ENCODE measurements at places on chromosomes 3 and 15. TPM values are rescaled to one million over a fixed set of nuclear protein-coding genes. Genes with fewer than 3 reads are reported as not detected.

DNA sequence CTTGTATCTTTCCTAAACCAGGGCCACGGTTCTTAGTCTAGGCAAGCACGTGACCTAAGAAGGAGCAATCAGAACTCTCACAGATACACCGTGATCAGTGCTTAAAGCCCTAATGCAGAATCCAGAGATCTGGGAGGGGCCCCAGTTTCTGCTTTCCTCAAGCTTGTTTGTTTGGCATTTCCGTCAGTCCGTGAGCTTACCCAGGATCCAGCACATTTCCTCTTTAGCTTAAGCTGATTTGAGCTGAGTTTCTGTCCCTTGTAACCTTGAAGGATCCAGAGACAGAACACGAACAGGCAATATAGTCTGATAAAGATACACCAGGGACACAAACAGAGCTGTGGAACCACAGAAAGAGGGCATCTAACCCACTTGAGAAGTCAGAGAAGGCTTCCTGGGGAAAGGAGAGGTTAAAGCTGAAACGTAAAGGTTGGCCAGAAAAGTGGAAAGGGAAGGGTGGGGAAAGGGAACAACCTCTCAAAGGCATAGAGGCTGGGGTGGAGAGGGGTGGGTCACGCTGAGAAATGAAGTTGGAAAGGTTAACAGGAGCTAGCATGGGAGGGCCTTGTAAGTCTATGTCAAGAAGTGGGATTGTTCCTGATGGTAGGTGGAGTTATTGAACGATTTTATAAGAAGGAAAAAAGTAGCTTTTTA is 42.1 kb upstream of the RARB start:
- no peak for DNase-seq
- no peak overlapping the region for H3K4me3 ChIP-seq
- no peaks in the 10 kb centered on the region for H3K27me3 ChIP-seq
- no peak overlapping the region for H3K27ac ChIP-seq
- H3K4me1 ChIP-seq: no peaks in the 10 kb centered on the region

DNA sequence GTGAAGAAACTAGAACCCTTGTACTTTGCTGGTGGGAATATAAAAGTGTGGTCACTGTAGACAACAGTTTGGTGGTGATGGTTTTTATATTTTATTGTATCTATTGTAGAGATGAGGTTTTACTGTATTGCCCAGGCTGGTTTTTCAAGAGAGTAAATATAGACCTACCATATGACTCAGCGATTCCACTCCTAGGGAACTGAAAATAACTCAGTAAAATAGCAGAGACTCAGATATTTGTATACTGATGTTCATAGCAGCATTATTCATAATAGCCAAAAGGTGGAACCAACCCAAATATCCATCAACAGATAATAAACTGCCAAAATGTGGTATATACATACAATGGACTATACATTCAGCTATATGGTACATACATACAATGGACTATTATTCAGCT is 68.8 kb upstream of the IL12A start:
- H3K4me3 ChIP-seq: no peak overlapping the region
- no peak for DNase-seq
- no peak overlapping the region for H3K27ac ChIP-seq
- no peaks in the 10 kb centered on the region for H3K36me3 ChIP-seq
- H3K4me1 ChIP-seq: peaks cover 9% of the 10 kb centered on the region

DNA sequence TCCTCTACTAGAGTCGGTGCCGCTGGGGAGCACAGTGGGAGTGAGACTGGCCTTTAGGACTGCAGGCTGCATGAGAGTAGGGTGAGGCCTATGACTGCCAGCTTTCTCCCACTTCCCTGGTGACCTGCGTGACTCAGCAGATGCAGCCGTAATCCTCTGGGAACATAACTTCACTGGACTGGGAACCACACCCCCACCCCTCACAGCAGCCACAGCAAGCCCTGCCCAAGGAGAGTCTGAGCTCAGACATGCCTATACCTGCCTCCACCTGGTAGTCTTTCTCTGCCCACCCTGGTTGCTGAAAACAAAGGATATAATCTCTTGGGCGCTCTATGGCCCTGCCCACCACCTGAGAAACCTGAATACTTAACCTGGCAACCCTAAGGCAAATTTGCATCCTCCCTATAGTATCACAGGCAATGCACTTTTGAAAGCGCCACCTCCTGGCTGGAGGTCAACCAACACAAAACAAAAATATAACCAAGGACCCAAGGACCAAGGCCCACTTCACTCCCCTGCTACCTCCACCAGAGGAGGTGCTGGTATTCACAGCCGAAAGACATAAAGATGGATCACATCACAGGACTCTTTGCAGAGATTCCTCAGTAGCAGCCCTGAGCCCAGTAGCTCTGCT is 308.9 kb downstream of the CTNNB1 start:
- H3K27ac ChIP-seq: no peak overlapping the region
- H3K36me3 ChIP-seq: no peaks in the 10 kb centered on the region
- H3K4me1 ChIP-seq: no peaks in the 10 kb centered on the region
- H3K27me3 ChIP-seq: no peaks in the 10 kb centered on the region
- no peak overlapping the region for H3K4me3 ChIP-seq

- peaks cover 6% of the 10 kb centered on the region for H3K4me1 ChIP-seq
- no peaks in the 10 kb centered on the region for H3K27me3 ChIP-seq
- no peaks in the 10 kb centered on the region for H3K36me3 ChIP-seq
Observed at GRCh38 chr15:24955531-24955921, 739 bp downstream of the SNRPN start.

DNA sequence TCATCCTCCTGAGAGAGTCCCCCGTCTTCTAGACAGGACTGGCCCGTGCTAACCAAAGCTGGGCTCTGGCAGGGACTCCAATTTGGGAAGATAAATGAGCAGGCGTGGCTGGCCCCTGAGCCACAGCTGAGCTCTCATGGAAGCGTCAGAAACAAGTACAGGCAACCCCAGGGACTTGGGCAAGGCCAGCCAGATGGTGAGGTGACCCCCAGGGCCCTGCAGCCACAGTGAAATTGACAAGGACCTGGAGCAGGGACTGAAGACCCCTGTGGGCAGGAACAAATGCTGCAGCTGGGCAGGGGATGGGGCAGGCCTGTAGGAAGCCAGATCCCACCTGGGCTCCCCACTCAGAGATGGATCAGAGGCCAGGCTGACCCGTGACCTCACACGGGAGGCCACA is 32.8 kb upstream of the CGNL1 start:
- no peak overlapping the region for H3K27ac ChIP-seq
- H3K4me3 ChIP-seq: no peak overlapping the region
- no peaks in the 10 kb centered on the region for H3K36me3 ChIP-seq

DNA sequence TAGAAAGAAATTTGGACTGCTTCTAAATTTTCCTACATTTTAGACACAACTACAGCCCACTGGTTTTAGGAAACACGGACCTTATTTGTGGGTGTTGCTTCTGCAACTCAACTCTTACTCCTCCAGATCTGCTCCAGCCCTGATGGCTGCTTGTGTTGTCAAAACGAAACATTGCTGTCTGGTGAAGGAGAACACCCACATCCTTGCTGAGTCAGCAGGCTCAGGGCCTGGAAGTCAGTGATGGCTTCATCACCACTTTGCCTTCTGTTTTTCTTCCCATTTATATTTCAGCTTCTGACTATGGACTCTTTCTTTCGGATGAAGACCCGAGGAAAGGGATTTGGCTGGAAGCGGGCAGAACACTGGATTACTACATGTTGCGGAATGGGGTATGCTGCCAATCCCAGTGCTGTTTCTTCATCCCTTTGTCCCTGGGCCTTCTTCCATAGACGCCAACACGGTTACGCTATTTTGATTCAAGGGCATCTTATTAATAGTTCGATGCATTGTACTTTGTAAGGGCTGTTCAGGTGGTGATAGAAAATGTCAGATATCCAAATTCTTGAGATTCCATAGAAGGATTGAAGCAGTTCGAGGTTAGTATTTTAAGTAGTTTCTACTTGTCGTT is 392.6 kb upstream of the TPM1 start:
- no peak overlapping the region for H3K27ac ChIP-seq
- H3K4me1 ChIP-seq: no peaks in the 10 kb centered on the region
- H3K36me3 ChIP-seq: peaks cover 14% of the 10 kb centered on the region

DNA sequence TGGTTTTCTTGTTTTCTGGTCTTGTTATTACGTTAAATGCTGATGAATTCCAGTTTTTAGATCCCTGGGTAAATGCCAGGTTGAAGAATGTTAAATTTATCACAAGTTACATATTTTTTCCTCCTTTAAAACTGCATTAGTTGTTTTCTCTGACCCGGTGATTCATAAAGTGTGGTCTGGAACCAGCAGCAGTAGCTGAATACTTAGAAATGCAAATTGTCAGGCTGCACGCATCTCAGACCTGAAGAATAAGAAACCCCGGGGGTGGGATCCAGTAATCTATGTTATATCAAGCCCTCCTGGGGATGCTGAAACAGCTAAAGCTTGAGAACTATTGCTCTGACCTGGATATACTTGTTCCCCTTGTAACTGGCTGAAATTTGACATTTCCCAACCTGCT is 69.1 kb downstream of the PEX5L start:
- H3K27ac ChIP-seq: no peak overlapping the region
- H3K4me3 ChIP-seq: no peak overlapping the region
- H3K27me3 ChIP-seq: no peaks in the 10 kb centered on the region
- H3K4me1 ChIP-seq: no peaks in the 10 kb centered on the region
- no peaks in the 10 kb centered on the region for H3K36me3 ChIP-seq
- no peak for DNase-seq

GRCh38 chr15:77816983-77817382 is 184.3 kb upstream of the LINGO1 start:
- H3K4me1 ChIP-seq: no peaks in the 10 kb centered on the region
- no peak for DNase-seq
- H3K4me3 ChIP-seq: no peak overlapping the region
- H3K27ac ChIP-seq: no peak overlapping the region

DNA sequence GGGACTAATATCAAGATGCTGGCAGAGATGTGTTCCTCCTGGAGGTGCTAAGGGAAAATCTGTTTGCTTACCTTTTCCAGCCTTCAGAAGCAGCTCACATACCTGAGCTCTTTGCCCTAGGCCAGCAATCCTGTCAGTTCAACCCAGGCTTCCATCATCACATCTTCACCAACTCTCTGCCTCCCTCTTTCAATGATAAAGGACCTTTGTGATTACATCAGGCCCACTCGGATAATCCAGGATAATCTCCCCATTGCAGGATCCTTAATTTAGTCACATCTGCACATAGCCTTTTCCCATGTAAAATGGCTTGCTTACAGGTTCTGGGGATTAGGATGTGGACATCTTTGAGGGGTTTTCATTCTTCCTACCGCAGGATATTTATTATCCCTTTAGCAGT is 58.3 kb downstream of the NSUN3 start:
- H3K36me3 ChIP-seq: no peaks in the 10 kb centered on the region
- no peak overlapping the region for H3K4me3 ChIP-seq
- H3K27me3 ChIP-seq: no peaks in the 10 kb centered on the region
- no peak overlapping the region for H3K27ac ChIP-seq
- no peak for DNase-seq
- no peaks in the 10 kb centered on the region for H3K4me1 ChIP-seq

- no peaks in the 10 kb centered on the region for H3K27me3 ChIP-seq
- H3K36me3 ChIP-seq: no peaks in the 10 kb centered on the region
- DNase-seq: no peak
Observed at GRCh38 chr3:40985195-40985594, 214.1 kb upstream of the CTNNB1 start.

GRCh38 chr15:97459771-97460170 is 500.7 kb upstream of the ARRDC4 start:
- H3K4me3 ChIP-seq: no peak overlapping the region
- peaks cover 18% of the 10 kb centered on the region for H3K4me1 ChIP-seq
- no peaks in the 10 kb centered on the region for H3K36me3 ChIP-seq
- H3K27ac ChIP-seq: no peak overlapping the region
- H3K27me3 ChIP-seq: no peaks in the 10 kb centered on the region

- H3K36me3 ChIP-seq: no peaks in the 10 kb centered on the region
- H3K27ac ChIP-seq: no peak overlapping the region
- no peaks in the 10 kb centered on the region for H3K4me1 ChIP-seq
- no peaks in the 10 kb centered on the region for H3K27me3 ChIP-seq
- no peak for DNase-seq
Observed at GRCh38 chr3:175619369-175619768, 760.2 kb downstream of the NAALADL2 start.

TLR9 gene
- not detected for total RNA-seq

HGD gene
- 0.14 TPM for total RNA-seq

SLC2A2 gene
- total RNA-seq: not detected

CHRM5 gene
- total RNA-seq: not detected
